ENCODE measurements at places on chromosomes 2 and 18. TPM values are rescaled to one million over a fixed set of nuclear protein-coding genes. Genes with fewer than 3 reads are reported as not detected.

GRCh38 chr2:173720306-173720705, 244.9 kb downstream of the SP3 start:
- DNase-seq: no peak

DNA sequence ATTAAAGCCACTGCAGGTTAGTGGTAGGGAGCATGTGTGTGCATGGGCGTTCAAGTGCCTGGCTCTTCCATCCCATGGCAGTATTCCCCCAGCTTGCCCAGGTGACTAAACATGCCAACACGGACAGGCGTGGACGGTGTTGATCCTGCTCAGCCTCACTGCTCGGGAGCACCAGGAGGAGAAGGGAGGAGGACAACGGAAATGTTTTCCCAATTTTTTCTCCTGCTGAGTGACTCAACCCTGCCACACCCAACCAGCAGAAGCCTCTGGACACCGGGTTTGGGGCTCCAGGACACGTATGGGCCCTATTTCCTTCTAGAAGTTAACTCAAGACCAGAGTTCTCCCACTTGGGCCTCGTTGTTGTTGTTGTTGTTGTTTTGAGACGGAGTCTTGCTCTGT, 139.1 kb downstream of the CYP26B1 start:
- DNase-seq: no peak

DNA sequence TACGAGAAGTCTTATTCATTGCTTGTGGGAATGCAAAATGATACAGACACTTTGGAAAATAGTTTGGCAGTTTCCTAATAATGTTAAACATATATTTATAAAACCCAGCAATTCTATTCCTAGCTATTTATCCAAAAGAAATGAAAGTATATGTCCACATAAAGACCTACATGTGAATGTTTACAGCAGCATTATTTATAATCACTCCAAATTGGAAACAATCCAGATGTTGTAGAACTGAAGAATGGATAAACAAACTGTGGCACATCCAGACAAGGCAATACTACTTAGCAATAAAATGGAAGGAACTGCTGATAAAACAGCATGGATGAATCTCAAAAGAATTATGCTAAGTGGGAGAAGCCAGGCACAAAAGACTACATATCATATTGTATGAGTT, 19.3 kb downstream of the MRPL33 start:
- no peak for DNase-seq

- no peak for DNase-seq
Observed at GRCh38 chr2:211270257-211270656, 713.9 kb downstream of the CPS1 start.

GRCh38 chr18:73639788-73640187, 507.8 kb downstream of the FBXO15 start:
- no peak for DNase-seq

MAPK4 gene
- total RNA-seq: 3.2 TPM

DNA sequence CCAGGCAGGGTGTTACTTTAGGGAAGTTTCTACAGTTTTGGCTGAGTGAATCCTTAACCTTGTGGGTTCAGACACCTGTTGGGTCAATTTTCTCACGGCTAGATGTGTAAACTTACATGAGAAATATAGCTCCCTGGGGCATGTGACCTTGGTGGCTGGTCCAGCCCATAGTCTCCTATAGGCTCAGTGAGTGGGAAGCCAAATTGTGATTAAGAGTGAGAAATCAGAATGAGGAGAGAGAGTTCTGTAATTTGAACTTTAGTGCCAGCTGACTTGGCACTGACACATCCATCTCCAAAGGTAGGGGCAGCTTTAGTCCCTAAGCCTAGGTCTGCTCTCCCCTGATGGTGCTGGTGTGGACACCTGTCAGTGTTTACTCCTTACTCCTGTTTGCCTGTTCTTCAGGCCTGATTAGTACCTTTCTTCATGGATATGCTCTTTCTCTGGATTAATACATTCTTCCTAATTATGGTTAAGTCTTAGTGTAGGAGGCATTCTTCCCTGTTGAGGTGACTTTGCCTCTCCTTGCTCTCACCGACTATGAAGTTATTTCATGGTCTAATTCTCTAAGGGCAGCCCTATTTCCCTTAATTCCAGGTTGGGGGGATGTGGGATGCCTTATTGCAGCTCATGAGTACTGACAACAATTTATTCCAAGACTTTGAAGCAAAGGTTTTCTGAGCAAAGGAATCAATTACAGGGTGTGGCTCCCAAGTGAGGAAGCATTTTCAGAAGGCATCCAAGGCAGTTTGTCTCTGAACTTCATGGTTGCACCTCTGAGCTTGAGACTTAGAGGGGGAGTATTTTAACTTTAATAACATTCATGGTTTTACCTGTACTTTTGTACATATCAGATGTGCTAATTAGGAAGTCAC, 177.3 kb downstream of the DYSF start:
- no peak for DNase-seq

PAX8 gene
- total RNA-seq: not detected

VWC2L gene
- not detected for total RNA-seq

- no peak for DNase-seq
Observed at GRCh38 chr2:174312581-174313234, 22.0 kb upstream of the SP9 start.

NEU4 gene
- total RNA-seq: 0.82 TPM

EFHD1 gene
- total RNA-seq: 1.5 TPM

PPP4R3B gene
- total RNA-seq: 38.8 TPM

DNA sequence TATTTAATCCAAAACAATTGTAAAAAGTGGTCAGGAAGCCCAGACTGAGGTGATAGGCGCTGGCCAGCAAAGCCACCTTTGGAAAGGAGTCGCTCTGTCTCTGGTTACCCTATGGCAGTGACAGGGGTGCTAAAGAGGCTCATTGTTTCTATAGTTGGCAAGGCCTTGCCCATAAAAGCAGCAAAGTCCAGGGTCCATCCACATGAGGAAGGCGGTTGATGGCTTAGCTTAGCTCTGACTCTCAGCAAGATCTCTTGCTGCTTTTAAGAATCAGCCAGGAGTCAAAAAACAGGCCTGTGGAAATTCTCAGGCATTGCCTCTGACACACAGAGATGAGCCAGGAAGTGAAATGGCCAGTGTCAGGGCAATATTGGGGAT, 57.8 kb upstream of the CYP26B1 start:
- no peak for DNase-seq

GRCh38 chr2:173086518-173087213, 11.0 kb downstream of the MAP3K20 start:
- no peak for DNase-seq

- DNase-seq: no peak
Observed at GRCh38 chr18:13353084-13353823, 134.7 kb downstream of the LDLRAD4 start.

CPLX4 gene
- not detected for total RNA-seq

DNA sequence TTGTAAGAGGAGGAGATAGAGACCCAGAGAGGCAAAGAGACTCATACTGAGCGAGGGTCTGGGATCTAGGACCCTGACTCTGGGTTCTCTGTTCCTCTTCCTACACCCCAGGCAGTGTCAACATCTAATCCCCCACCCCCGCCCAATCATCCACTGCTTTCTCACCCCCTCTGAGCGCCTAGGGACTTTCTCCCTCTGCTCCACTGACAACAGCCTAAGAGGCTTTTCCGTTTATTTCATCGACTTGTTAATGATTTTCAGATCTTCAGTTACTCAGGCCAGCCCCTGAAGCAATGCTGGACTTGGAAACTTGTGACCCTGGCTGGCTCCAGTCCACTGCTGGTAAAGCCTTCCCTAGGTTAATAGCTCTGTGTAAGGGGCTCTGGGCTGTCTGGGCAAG, 65.1 kb downstream of the TFCP2L1 start:
- no peak for DNase-seq

CARF gene
- 2.6 TPM for total RNA-seq

- no peak for DNase-seq
Observed at GRCh38 chr18:50194631-50195532, at the start of gene MYO5B. TSS of gene MYO5B (minus strand) at chr18:50195147. CDS start at chr18:50194793, 354 bp downstream.

SPP2 gene
- total RNA-seq: not detected

- DNase-seq: no peak
Observed at GRCh38 chr18:55186588-55186987, 227.3 kb upstream of the CCDC68 start.

- DNase-seq: no peak
Observed at GRCh38 chr18:30992231-30992630, 50.3 kb downstream of the DSC3 start.

- DNase-seq: no peak
Observed at GRCh38 chr2:141311430-141311829, 819.4 kb downstream of the LRP1B start.

PRSS56 gene
- total RNA-seq: not detected

GRCh38 chr2:20148923-20149702, 75.8 kb downstream of the SDC1 start:
- no peak for DNase-seq

DNA sequence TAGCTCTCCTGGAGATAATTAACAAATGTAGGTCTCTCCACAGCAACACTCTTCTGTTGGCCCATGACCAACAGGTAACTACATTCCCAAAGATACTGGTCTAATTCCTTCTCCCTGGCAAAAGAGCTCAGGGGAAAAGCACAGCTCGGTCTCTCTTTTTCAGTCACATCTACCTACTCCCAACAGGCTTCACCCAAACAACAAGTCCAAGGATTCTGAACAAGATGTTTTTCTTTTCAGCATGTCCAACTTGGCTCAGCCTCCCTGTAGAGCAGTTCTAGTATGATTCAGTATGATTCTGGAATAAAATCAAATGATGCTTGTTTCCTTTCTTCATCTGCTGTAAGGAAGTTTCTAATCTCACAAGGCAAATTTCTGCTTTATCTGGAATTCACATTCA, 1704.8 kb upstream of the PIK3C3 start:
- DNase-seq: no peak

AGXT gene
- not detected for total RNA-seq

DNA sequence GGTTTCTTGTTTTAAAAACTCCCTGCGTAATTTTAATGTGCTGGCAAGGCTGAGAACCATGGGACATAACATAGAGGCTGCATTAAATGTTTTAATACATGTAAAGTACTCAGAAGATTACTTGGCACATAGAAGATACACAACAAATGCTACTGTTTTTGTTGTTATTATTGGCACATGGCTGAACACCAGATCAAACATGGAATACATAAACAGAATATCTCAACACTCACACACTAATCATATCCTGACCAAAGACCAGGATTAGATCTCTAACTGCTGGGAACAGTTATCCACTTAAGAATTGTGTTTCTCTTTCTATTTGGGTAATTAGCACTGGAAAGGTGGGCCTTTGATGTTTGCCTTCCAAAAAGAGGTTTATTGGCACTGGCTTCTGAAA, 69.3 kb downstream of the KCNE4 start:
- no peak for DNase-seq

DNA sequence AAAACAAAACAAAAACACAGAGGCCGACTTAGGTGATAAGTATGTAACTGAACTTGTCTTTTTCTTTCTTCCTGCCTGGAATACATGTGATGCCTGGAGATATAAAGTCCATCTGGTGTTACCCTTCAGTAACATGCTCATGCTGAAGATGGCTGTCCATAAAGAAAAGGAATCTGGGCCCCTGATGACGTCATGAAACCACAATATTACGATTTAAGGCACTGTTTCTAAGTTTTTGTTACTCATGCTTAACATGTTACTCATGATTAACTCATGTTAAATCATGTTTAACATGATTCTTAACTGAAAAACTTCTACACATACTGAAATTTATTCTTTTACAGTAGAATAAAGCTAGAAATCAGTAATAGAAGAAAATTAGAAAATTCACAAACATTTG, 49.0 kb downstream of the STRADB start:
- DNase-seq: no peak

Data from H1 (cell line).